ENCODE measurements at places on chromosomes 3 and 15.

- no peak for DNase-seq
Observed at GRCh38 chr3:142987080-142987700, 14.2 kb upstream of the U2SURP start.

DNA sequence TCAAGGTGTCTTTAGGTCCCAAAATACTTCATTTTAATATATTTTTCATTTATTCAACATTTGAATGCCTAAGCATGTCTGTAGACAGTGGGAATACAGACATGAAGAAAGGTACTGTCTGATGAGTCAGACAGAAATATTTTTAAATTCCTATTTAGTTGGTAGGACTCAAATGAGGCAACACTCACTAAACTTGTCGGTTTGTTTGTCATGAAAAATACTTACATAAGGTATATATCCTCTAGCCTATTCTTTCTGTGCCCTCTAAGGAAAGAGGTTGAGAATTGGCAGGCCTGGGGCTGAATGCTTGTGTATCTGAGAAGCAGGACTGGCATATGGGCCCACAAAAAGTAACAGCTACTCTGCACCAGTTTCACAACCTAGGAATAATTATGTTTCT lies 423.6 kb upstream of the MDFIC2 start:
- DNase-seq = no peak

DNA sequence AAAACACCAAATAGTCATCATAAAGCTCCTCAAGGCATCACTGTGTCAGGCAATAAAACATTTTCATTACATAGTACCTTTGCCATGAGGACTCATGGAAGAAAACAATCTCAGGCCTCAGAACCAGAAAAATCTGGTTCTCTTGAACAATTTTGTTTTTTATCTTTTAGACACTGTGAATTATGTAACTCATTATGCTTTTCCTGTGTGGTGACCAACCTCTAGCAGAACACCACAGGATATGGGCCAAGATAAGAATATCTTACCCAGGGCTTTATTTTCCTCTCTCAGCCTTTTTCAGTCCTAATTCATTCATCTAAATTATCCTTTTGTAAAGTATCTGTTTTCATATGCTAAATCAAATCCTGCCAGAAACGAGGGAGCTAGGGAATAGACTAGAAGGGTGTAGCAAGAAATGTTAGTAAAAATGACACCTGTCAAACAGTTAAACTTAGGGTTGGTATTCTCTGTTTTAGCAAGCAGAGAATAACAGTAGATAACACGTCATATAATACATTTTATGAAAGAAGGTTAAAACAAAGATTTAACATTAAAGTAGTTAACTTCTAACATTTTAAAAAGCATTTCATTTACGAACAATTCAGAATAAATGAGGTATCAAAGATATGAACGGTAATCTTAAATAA lies 111.1 kb downstream of the FBXL22 start:
- no peak for DNase-seq

- DNase-seq = no peak
Observed at GRCh38 chr15:59443341-59444072, 5.5 kb downstream of the FAM81A start.

DNA sequence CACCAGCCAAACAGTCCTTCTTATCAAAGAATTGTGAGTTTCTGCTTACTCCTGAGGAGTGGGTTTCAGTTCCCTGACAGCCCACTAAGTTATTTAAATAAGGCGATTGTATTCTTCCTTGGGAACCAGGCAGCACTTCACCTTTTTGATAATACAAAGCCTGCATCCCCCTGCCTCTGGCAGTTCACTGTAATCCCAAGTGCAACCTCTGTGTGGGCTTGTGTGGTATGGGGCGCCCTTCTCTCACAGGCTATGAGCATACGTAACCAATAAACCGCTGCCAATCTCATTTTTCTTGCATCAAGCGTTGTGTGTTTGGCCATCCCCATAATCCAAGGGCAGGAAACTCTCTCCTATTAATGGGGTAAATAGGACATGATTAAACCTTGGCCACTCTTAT lies 1025.6 kb downstream of the NSUN3 start:
- no peak for DNase-seq

DNA sequence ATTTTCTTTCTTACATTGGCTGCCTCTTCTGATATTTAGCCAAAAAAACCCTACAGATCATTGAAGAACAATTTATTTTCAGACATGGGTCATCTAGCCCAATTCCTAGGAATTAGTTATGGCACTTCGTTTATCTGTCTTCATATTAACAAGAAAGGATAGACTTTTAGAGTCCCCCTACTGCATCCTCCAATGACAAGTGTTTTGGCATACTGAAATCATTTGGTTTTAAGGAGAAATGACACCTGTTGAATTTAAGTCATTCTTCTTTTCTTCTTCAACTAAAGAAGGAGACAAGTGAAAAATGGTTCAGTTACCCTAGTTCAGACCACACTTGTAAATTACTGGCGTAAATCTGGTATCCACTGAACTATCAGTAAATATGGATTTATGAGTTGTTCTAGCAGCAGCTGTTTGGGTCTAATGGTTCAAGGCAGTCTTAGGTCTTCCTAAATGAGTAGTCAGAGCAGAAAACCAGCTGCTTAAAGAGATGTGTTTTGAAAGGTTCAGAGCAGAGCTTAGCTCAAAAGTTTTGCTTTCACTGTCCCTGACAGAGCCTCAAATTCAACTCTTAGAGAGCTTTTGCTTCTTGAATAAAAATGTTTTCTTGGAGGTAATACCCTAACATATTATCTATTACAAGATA lies 5.6 kb downstream of the VGLL3 start:
- no peak for DNase-seq

GRCh38 chr3:149554826-149555225 lies 80.3 kb downstream of the TM4SF4 start:
- DNase-seq = peak; percentile 30

- no peak for DNase-seq
Observed at GRCh38 chr3:127808197-127808596, 14.1 kb downstream of the MGLL start.

- DNase-seq = no peak
Observed at GRCh38 chr3:119562307-119562961, 3.0 kb upstream of the CD80 start.

DNA sequence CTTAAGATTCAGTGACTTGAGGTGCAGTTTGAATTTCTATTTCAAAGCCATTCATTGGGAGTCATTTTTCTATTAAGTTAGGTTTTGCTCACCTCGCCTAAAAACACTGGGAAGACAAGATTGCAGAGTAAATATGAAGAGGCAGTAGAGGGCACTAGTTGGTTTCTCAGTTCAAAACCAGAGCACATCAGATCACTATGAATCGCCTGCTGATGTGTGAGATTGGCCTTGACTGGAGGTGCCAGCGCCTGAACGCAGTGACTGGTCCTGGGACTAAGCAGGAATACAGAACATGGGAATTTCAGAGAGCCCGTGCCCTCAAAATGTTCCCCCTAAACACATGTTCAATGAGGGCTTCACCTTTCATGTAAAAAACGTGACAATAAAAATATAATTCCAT lies 229.0 kb downstream of the ITPR1 start:
- DNase-seq = peak; percentile 74

- no peak for DNase-seq
Observed at GRCh38 chr3:49025005-49025792, 3.3 kb downstream of the NDUFAF3 start.

DNA sequence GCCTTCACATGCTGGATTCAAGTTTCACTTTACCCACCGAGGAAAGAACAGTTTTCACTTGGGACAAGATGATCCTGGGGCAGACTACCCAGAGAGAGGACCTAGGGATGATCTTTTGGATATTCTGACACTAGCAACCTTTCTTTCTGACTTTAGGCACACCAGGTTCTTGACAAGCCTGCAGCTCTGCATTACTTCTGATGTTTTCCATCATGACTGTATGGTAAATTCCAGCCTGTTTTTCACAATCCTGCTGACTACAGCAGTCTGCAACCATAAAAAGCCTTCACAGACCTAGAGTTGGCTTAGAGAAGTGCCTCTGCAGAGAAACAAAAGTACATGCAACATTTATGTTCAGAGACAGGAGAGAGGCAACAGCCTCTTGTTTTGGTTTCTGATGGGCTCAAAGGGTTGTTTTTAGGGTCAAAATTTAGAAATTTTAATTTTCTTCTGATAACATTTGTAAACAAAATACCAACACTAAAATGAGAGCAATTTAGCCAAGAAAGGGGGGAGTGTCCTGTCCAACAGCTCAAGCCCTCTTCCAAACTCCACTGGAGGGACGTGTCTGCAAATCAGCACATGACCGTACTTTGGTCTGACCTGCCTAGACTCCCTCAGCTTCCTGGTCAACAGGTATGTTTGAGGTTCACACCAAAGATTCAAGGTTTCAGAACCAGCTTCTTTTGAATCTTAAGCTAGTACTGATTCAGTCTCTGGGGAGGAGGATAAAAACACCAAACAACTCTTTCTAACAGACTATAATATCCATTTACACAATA lies 799 bp downstream of the ABI3BP start:
- DNase-seq = peak; percentile 23

GRCh38 chr3:73561494-73561893 lies 63.2 kb downstream of the PDZRN3 start:
- DNase-seq = no peak

GRCh38 chr3:107542665-107543064 lies 19.9 kb downstream of the BBX start:
- DNase-seq = no peak

- DNase-seq = no peak
Observed at GRCh38 chr15:89839167-89839810, 24.6 kb upstream of the ANPEP start.

DNA sequence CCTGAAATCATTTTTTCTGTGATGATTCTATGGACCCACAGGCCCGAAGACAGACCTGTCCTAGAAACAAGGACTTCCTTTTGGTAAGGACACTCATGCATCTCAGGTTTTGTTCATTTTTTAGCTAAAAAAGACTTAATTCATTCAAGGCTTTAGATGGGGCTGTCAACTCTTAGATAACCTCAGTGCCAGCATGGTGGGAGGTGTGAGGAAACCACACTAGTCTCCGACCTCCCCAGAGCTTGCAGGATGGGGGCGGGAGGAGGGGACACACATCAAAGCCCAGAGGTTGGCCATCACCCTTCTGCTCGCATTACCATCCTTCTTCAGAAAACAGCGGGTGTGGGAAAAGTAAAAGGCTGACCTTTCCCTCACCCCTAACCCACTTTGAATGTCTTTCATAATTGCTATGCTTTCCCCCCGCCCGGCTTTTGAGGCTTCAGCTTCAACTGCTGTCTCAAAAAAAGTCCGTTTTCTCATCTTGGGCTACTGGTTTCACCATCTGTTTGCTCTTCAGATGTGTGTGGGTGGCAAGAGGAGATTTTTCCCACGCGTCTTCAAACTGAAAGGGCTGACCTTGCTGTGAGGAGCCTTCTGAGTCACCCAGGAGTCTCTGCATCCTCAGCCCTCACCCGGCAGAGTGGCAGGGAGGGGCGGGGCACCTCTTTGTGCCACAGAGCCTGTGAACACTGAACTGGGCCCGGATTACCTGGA lies 27.6 kb upstream of the CXCR6 start:
- peak; percentile 90 for DNase-seq

GRCh38 chr3:4950948-4951347 lies 28.3 kb upstream of the BHLHE40 start:
- DNase-seq = no peak

DNA sequence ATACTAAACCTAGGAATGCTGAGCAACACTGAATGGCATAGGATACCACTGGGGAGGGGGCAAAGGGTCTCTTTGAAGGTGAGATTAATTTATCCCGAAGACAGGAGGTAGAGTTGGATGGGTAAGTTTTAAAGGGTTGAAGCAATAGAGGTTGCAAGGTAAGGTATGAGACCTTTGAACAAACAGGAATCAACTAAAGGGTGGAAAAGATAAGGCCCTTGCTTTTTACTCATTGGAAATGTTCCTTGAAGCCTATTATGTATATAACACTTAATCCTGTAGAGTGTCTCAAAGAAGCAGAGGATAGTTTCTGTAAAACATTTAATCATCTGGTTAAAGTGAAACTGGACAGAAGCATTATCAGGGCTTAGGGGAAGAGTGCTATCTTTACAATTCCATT lies 5.7 kb downstream of the ABHD5 start:
- no peak for DNase-seq

- DNase-seq = no peak
Observed at GRCh38 chr3:29454161-29454611, 173.3 kb downstream of the RBMS3 start.

DNA sequence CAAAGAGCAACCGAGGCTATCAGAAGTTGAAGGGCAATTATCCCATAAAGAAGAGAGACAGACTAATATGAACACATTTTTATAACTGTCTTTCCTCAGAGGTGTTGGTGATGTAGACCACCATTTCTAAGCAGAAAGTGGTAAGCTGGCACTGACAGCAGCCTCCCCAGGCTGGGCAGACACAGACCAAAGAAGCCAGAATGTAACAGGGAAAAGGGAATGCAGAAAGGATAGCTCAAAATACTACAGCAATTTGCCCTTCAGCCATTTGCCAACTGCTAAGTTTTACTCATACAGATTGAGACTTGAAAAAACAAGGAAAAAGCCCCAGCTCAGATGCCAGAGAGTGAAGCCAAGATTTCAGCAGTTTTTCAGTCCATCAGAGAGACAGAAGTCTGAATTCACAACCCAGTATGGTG lies 73.5 kb upstream of the ABI3BP start:
- no peak for DNase-seq

GRCh38 chr15:80264031-80264430 lies 12.0 kb upstream of the CTXND1 start:
- DNase-seq = no peak

DNA sequence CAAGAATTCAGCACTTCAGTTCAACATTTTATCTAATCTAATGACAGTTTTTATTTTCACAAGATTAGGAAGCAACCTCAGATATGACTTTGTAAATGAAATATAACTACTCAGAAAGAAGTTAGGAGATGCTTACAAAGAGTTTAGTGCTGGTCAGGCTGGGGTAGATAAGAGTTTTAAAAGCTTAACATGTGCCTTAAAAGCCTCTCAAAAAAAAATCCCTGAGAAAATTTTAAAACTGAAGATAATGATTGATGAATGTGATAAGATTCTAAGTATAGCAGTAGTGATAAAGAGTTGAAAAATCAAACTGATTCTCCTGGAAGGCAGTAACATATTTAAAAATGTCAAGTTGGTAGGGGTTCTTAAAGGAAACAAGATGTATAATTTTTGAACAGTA lies 478.2 kb downstream of the NLGN1 start:
- DNase-seq = no peak

DNA sequence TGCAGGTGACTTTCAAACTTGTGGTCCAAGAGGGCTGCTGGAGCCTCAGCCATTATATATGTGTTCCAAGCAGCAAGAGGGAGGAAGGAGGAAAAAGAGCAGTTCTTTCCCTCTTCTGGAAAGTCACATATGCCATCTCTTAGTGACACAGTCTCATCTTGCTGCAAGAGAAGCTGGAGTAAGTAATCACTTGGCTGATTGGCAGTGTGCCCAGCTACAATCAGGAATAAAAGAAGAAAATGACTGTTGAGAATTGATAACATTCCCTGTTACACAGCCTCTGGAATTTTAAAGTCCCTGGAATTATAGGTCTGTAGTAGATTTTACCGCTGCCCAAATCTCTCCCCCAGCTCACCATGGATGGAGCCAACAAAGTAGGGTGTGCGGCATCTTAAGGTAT lies 31.4 kb upstream of the LYZL4 start:
- no peak for DNase-seq

GRCh38 chr3:197749315-197749600 lies 425 bp upstream of the FYTTD1 start:
- peak; percentile 61 for DNase-seq

- DNase-seq = no peak
Observed at GRCh38 chr15:57806003-57806402, 99.5 kb downstream of the POLR2M start.

GRCh38 chr3:9206287-9206686 lies 43.2 kb downstream of the SRGAP3 start:
- DNase-seq = no peak

- no peak for DNase-seq
Observed at GRCh38 chr3:11717301-11717700, 73.6 kb upstream of the VGLL4 start.
